ENCODE measurements at places on chromosomes 2 and 18.

DNA sequence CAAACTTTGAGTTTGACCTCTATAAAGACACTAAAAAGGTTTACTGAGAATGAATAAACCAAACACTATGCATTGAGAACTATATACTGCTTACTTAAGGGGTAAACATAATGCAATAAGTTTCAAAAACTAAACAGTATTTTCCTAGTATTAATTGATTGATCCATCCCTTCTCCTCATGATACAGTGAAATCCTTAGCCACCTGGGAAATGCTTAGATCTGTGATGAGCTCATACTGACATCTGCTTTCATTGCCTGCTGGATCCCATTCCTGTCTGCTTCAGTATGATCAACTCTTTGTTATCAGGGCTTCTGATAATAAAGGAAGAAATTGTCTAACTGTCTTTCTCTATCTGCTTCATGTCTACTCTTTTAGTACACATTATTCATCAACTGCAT is 74.9 kb upstream of the UBE2E3 start:
- no peak for DNase-seq

GRCh38 chr2:238346544-238346943 is 26.2 kb downstream of the TRAF3IP1 start:
- no peak for DNase-seq

DNA sequence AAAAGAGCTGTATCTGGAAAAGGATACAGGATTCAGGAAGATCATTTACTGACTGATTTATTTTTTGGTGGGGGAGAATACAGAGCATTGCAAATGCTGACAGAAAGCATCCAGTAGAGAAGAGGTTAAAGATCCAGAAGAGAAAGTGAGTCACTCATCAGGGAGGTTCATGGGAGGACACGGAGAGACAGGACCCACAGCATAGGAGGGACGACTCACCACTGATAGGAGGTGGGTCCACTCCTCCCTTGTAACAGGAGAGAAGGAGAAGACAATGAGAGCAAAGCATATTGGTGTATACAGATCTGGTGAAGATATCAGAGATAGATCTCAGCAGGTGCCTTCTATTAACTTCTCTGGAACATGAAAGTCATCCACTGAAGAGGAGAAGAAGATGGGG is 142.4 kb upstream of the AQP4 start:
- no peak for DNase-seq

GRCh38 chr2:8563814-8564474 is 117.9 kb upstream of the ID2 start:
- no peak for DNase-seq

DNA sequence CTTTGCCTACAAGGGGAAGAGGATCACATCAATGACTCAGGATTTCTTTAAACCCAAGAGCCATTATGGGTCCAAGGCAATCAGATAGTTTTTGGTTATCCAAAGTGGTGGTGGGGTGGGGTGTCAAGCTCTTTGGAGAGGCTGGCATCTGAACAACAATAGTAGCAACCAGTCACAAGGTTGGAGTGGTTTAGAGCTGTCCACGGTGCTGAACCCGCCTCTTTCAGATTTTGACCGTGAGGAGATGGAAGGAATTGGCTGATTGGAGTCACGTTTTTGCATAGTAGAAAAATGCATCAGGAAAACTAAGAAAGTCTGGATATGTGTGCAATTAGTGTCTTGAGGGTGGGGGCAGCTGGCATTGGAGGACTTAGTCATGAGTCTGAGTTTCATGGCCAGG is 159.9 kb downstream of the LOXHD1 start:
- no peak for DNase-seq

GRCh38 chr2:25302758-25303375 is 38.9 kb downstream of the DNMT3A start:
- no peak for DNase-seq

- no peak for DNase-seq
Observed at GRCh38 chr2:1742681-1743395, 1.5 kb downstream of the PXDN start.

- no peak for DNase-seq
Observed at GRCh38 chr2:96933305-96934181, 52.8 kb downstream of the FAM178B start.

GRCh38 chr2:194539425-194539824 is 1117.6 kb upstream of the SLC39A10 start:
- no peak for DNase-seq

GRCh38 chr2:51401546-51401945 is 369.6 kb upstream of the NRXN1 start:
- DNase-seq = no peak

DNA sequence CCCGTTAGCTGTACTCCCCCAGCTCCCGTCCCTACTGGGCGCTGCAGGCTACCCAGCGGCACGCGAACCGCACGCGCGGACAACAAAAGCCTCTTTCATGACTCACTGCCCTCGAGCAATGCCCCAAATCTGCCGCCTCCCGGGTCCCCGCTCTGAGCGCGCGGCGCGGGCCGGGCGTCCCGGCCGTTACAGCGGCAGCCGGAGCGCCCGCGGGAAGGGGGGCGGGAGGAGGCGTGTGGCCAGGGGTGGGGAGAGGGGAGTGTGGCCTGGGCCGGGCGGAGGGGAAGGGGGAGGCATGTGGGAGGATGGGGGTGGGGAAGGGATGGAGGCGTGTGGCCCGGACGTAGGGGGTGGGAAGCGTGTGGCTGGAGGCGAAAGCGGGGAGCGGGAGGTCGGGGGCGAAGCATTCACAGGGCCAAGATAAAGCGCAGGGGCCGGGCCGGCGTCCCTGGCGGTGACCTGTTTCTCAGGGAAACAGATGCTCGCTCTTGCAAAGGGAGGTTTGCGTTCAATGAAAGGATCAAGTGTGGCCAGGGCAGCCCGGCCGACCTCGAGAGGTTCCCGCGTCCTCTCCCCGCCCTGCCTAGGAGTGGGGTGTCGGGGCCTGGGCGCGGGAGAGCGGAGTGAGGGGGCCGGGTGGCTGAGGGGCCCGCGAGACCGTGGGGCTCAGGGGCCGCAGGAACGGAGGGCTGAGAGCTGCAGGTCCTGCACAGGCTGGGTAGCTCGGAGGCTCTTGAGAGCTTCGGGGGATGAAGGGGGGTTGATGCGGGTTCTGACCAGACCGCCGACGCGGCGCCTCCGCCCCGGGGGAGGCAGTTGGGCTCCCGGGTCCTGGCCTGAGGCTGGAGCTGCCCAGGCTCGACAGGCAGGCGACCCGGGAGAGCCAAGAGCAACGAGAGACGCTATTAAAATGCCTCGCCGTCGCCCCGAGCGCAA is 3.5 kb upstream of the NEUROD1 start:
- no peak for DNase-seq

GRCh38 chr18:70289351-70290312 is 787 bp downstream of the SOCS6 start:
- no peak for DNase-seq

- DNase-seq = no peak
Observed at GRCh38 chr2:48756289-48756688, 765 bp upstream of the LHCGR start.

GRCh38 chr2:169670215-169670651 is 24.0 kb downstream of the CFAP210 start:
- DNase-seq = no peak

- DNase-seq = no peak
Observed at GRCh38 chr2:41393621-41394020, 654.2 kb upstream of the PKDCC start.

GRCh38 chr2:27461118-27461517 is 18.9 kb downstream of the KRTCAP3 start:
- no peak for DNase-seq

DNA sequence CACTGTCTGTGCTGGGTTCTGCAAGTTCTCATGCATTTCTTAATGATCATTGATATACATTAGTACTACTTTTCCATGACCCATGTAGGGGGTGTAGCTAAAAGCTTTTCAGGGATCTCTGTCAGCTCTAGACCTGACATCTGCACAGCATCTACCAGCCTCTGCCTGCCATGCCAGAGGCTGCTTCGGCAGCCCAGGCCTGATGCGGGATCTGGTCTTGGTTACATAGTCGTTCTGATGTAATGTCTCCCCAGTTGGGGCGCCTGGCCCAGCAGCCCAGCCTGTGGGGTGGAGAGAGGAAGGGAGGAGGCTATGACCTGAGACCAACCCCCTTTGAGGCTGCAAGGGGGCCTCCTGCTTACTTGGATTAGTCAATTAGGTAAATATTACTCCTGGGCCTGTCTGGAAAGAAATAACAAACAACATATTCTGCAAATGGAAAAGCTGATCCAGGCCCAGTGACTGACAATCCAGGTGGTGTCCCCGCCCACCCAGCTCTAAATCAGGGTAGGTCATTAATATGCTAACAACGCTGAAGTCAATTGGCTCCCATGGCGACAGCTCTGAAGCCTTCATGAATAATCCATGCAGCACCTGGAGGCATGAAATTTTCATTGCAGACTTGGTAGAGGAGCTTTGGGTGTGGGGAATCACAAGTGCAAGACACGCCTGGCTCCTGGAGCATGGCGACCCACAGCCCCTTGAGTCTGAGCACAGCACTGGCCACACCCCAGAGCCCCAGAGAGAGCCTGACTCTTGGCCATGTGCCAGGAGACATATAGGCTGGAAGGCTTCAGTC is 575.3 kb downstream of the CMPK2 start:
- DNase-seq = no peak

DNA sequence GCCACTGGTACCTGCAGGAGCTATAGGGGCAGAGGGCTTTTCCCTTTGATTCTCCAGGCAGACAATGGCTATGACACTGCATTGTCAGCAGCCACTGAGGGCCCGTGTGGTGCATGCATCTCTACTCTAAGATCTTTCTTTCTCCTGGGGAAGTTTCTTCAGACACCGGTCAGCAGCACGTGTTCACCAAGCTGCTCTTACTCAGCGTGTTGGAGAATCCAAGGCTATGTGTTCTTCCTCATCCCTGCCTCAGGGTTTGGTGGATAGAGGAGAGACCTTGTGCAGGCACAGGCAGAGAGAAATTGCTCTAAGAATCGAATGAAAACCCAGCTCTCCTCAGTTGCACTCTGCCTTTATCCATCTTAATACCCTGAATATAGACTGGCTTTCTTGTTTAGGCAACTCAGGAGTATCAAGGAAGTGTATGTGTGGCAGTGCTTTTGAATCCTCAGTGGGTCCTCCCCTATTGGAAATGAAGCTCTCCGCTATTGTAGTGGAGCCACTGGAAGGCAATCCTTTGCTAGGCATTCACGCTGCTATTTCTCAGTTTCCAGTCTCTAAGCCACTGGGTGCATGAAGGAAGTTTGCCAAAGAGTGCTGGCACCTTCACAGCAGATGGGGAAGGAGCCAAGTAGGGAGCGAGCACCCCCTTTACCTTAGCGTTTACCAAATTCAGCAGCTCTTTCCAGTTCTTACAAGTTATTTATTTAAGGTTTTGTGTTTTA is 86.9 kb upstream of the EML6 start:
- no peak for DNase-seq

DNA sequence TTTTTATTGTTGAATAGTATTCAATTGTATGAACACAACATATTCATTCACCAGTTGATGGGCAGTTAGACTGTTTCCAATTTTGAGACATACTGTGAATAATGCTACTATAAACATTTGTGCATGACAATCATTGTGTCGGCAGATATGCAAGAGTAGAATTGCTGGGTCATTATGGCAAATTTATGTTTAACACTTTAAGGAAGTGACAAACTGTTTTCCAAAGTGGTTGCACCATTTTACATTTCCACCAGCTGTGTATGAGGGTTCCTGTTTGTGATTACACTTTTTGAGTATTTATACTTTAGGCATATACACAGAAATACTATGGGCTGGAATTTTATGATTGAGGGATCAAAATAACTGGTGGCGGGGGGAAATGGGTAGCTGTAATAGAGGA is 61.2 kb downstream of the MAP4K3 start:
- DNase-seq = no peak

- DNase-seq = no peak
Observed at GRCh38 chr2:106026271-106027190, 167.6 kb downstream of the UXS1 start.

DNA sequence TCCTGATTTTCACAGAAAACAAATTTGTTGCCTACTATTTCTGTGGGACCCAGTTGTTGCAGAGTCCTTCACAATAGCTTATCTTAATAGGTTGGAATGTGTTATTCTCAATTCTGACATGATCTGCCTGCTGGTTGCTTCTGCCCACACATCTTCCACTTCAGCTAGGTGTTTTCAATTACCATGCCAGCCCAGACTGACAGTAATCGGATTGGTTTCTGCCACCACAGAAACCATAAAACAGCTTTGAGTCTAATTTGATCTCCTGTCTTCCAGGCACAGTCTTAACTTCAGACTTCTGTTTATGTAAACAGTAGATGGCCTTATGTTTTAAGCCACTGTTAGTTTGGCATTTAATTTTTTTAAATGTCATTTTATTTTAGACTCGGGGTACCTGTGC is 248.2 kb upstream of the RBMS1 start:
- no peak for DNase-seq

DNA sequence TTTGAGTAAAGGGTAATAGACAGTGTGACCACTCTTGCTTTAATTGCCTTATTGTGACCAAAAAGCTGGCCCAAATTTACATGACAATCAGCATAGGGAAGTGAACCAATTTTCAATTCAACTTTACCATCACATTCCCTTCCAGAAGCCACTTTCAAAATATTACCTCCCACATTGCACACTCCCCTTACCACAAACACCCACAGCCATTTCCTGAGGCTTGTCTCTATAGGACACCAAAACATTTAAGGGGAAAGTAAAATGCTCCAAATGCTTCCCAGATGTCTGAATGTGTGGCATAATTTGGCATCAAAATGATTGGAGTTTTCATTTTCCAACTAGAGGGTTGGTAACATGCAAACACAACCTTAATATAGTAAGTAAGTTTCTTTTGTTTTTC is 616.1 kb downstream of the SLC4A3 start:
- DNase-seq = no peak

DNA sequence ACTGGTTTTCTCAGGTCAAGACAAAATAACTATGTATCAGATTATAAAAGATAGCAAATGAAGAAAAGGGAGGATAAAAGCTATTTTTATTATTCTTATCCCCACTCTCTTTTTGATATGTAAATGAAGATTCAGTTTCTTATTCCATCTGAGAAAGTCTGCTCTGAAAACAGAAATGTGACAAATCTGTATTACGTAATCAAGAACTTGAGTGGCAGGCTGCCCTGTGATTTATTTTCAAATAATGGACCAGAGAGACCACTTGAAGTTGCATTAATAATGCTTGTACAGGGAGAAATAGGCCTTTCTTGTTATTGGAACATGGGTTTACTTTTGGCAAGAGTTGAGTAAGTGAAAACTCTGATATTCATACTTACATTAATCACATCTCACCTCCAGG is 727.4 kb downstream of the DPP10 start:
- DNase-seq = no peak

DNA sequence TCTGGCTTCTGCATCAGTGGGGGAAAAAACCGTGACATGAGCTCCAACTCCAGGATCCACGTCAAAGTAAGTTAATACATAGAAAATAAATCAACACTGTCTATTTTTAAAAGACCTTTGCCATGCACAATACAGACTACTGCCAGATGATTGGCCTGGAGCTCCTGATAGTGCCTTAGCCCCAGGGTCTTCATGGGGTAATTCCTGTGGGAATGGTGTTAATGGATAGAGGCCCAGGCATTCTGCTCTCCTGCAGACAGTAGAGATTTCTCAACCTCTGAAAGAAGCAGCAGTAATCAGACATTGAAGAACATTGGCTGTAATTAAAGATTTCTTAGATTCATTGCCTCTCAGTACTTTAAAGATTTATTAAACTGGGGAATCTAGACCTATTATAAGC is 4.3 kb upstream of the PLCL1 start:
- no peak for DNase-seq

All from cortex of kidney (tissue), 1 donor.